ENCODE measurements at places on chromosomes 3 and 15. TPM values are rescaled to one million over a fixed set of nuclear protein-coding genes. Genes with fewer than 3 reads are reported as not detected.

DNA sequence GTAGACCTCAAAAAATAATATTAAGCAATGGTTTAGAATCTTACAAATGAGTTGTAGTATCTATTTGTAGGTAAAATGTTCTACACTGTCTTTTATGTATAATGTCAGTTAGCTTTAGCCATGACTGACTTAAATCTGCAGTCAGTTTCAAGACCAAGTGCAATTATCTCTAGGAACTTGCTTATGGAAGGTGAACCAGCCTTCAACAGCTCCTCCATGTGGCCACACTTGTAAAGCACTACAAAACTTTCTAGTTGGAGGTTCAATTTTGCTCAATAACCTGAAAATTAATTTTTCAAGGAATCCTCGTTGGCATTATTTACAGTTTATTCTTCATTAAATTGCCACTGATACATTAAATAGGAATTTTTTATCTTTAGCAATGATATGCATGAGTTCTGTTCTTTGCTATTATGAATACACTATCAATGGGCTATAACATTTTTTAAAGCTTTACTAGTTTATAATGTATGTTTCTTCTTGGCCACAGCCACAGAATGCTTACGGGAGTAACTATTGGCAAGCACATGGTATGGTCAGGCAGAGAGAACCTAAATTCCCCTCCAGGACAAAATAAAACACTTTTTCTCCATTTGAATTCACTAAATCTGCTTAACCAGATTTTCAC, 315.3 kb upstream of the UBE2E2 start:
- no peak for DNase-seq

GRCh38 chr3:4595710-4596113, 102.6 kb downstream of the ITPR1 start:
- no peak for DNase-seq

Gene HIGD2B
- total RNA-seq = not detected

Gene EHHADH
- total RNA-seq = 3.4 TPM

DNA sequence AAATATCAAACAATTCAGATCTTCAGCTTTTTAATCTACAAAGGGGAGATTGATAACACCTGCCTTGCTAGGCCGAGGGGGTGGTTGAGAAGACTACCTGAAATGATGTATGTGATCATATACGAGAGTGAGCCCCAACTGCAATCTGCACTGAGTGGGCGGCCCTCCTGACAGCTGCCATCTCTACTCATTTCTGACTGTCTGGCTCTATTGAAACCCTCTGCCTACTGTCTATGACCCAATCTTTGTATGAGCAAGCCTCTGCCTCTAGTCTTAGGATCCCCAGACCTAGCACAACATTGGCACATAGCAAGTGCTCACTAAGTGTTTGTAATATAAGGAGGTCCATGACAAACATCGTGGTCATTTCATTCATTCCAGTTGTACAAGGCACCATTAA, 144.4 kb upstream of the NR2F2 start:
- DNase-seq = no peak

- no peak for DNase-seq
Observed at GRCh38 chr3:106428565-106428994, 559.8 kb upstream of the CBLB start.

Gene GOLIM4
- total RNA-seq = 60.2 TPM

- DNase-seq = no peak
Observed at GRCh38 chr15:73375755-73376305, 7.1 kb upstream of the HCN4 start.

DNA sequence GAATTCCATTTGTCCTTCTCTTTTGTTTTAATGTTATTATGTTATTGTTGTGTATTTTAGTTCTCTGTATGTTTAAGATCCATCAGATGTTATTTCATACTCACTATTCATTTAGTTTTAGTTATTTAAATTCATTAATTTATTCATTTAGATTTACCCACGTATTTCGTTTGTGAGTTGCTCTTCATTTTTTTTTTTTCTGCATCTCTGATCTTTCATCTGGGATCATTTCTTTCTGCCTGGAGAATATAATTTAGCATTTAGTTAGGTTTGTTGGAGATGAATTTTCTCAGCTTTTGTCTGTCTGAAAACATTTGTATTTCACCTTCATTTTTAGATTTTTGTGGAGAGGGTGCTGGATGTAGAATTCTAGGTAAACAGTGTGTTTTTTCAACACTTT, 12.9 kb downstream of the NEO1 start:
- DNase-seq = no peak

Gene ASB14
- total RNA-seq = 0.21 TPM

GRCh38 chr3:135997554-135998320, 32.2 kb downstream of the PPP2R3A start:
- DNase-seq = no peak

- DNase-seq = no peak
Observed at GRCh38 chr3:183626877-183627594, 8.4 kb upstream of the KLHL24 start.

Gene CELF6
- 1.5 TPM for total RNA-seq

- no peak for DNase-seq
Observed at GRCh38 chr3:184042617-184043016, 10.2 kb upstream of the HTR3C start.

Gene POTEB
- total RNA-seq = not detected

- no peak for DNase-seq
Observed at GRCh38 chr3:133832802-133833144, 27.2 kb downstream of the SRPRB start.

- DNase-seq = no peak
Observed at GRCh38 chr3:8233938-8234337, 267.7 kb upstream of the LMCD1 start.

Gene CBLB
- 126 TPM for total RNA-seq

- no peak for DNase-seq
Observed at GRCh38 chr3:8736436-8736835, 2.8 kb downstream of the CAV3 start.

DNA sequence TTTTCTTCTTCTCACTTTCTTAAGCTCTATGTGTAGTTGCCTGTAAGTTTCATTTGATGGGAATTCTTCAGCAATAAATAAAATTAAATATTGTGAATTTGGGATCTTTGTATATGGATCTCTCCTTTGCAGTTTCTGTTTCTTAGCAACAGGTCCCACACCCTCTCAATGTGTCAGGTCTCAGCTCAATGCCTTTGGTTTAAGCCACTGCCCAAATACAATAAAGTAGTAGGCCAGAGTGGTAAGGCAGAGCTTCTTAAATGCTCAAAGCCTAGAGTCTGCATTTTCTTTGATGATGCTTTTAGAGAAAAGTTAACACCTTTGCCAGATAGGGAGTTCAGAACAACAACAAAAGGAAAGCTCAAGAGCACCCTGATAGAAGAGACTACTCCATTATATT, 343.7 kb downstream of the NSUN3 start:
- no peak for DNase-seq

GRCh38 chr3:151673974-151674373, 59.8 kb upstream of the AADACL2 start:
- no peak for DNase-seq

All from urinary bladder (tissue), 4 donors.